ENCODE measurements at places on chromosomes 1 and 21. TPM values are rescaled to one million over a fixed set of nuclear protein-coding genes. Genes with fewer than 3 reads are reported as not detected.

RGS8 gene
- 20.5 TPM for total RNA-seq

GRCh38 chr1:30725450-30726095, 2.2 kb upstream of the MATN1 start:
- H3K4me1 ChIP-seq, result peaks cover 17% of the 10 kb centered on the region
- H3K27ac ChIP-seq, result no peak overlapping the region
- no peaks in the 10 kb centered on the region for H3K27me3 ChIP-seq
- no peak overlapping the region for H3K4me3 ChIP-seq
- DNase-seq, result no peak
- no peaks in the 10 kb centered on the region for H3K36me3 ChIP-seq

- no peaks in the 10 kb centered on the region for H3K36me3 ChIP-seq
- no peak overlapping the region for H3K4me3 ChIP-seq
- no peaks in the 10 kb centered on the region for H3K27me3 ChIP-seq
- no peak overlapping the region for H3K27ac ChIP-seq
- H3K4me1 ChIP-seq, result no peaks in the 10 kb centered on the region
Observed at GRCh38 chr1:184425449-184426277, 38.8 kb downstream of the C1orf21 start.

TAL1 gene
- total RNA-seq, result not detected

- H3K4me3 ChIP-seq, result no peak overlapping the region
- H3K27me3 ChIP-seq, result no peaks in the 10 kb centered on the region
- no peak for DNase-seq
- H3K27ac ChIP-seq, result no peak overlapping the region
- H3K36me3 ChIP-seq, result no peaks in the 10 kb centered on the region
Observed at GRCh38 chr1:222974496-222974895, 159.7 kb downstream of the DISP1 start.

- H3K36me3 ChIP-seq, result no peaks in the 10 kb centered on the region
- no peak overlapping the region for H3K27ac ChIP-seq
- no peaks in the 10 kb centered on the region for H3K27me3 ChIP-seq
- no peak for DNase-seq
- H3K4me1 ChIP-seq, result peaks cover 6% of the 10 kb centered on the region
Observed at GRCh38 chr1:66292944-66293343, 241.0 kb upstream of the SGIP1 start.

DNA sequence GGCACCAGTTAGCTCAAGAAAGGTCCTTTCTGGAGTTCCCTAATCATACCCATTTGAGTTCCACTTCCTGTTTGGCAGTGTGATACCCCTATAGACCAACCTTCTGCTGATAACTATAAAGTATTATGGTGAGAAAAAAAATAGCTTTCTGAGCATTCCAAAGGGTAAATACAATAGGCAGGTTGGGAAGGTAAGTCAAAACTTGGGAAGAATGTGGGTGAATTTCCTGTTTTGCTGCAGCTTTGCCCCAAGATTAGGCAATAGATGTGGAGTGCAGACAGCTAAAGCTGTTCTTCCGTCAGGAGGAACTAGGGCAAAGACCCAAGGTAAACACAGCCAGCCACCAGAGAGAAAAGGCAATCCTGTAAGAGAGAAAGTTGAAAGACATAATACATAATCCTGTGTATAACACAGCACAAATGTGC, 49.9 kb upstream of the GUCA2A start:
- H3K36me3 ChIP-seq, result peaks cover 31% of the 10 kb centered on the region
- no peak overlapping the region for H3K27ac ChIP-seq
- no peak for DNase-seq
- no peaks in the 10 kb centered on the region for H3K27me3 ChIP-seq
- peaks cover 13% of the 10 kb centered on the region for H3K4me1 ChIP-seq
- no peak overlapping the region for H3K4me3 ChIP-seq

Measured in Karpas-422 (cell line).